ENCODE measurements at places on chromosomes 12 and 14.

- DNase-seq, result no peak
These were observed 22.9 kb downstream of the PROX2 start for GRCh38 chr14:74852922-74853530.

GRCh38 chr14:100078216-100078803 lies 13.1 kb downstream of the EVL start:
- DNase-seq, result no peak

- DNase-seq, result no peak
These were observed 56.6 kb downstream of the GPATCH2L start for GRCh38 chr14:76208340-76208739.

DNA sequence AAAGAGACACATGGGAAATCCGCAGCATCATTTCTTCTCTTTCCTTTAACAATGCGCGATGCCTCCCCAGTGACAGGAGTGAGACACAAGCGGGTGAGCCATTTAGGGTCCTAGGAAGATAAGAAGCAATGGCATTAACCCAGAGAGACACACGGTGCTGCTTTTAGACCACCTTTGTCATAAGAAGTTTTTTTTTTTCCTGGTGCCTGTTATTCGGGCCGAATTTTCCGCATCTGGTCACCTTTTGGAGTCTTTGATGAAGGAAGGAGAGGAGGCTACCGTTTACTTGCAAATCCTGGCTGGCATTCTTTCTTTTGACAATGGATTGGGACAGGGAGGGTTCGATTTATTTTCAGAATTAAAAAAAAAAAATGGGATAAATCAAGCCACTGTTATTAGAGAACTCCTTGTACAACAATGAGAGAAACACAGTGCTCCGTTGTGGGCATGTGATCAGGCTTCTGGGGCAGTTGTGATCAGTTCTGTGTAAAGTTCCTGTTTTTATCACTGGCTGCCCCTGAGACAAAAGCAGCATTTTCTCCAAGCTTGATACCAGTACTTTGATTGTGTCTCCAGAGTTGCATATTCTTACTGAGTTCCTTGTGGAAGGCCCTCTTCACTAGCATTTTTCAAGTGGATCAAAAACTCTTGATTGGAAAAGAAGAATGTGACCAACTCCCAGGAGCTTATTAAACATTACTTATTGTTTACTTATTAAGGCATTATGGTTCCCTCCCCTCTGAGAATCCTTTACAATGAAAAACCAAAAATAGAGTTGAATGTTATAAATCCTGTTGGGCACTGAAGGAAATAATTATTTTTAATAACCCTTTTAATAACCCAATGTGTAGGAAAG lies 1.1 kb downstream of the DIP2B start:
- no peak for DNase-seq

DNA sequence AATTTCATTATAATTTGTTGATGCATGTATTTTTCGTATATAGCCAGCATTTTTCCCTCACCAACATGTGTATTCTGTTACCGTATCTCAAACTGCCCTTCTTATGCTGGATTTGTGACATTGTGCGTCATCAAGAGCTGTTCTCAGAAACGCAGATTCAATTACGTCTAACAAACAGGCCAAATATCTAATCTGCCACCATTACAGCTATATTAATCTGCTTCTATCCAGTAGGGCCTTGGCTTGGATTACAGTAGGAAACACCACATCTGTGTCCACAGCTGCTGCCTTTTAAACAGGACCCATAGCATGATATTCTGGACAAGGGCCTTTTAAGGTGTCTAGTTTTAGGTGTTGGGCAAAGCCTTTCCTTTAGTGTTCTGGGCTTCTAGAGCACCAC lies 140.6 kb downstream of the PDE3A start:
- DNase-seq, result peak; percentile 63

DNA sequence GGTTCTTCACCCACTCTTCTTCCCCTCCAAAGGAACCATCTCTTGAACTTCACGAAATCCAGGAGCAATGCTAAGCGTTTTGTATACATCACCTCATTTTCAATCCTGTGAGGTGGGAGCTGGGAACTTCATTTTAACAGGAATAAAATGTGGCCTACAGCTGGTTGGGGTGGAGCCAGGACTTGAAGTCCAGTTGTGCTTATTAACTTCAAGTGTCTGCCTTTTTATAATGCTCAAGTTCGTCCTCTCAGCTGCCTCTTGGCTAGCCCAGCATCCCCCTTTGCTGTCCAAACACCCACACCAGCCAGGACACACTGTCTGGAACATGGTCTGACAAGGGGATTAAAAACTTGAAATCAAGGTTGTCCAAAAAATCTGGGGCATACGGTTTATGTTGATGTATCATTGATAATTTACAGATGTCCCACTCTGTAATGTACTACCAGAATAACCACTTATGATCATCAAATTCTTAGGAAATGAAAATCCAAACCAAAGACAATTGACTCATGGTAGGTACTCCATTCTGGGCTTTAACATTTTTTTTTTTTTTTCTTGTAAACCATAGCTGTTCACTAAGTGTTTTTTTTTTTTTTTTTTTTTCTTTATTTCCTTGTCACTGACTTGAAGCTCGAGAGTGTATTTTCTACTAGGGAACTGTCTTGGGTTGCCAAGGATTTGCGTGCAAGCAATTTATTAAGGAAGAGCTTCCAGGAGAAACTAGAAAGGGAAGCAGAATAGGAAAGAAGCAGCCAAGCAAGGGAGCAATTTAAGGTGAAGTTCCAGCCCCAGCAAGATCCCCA lies 252.3 kb downstream of the EFCAB11 start:
- DNase-seq, result no peak

DNA sequence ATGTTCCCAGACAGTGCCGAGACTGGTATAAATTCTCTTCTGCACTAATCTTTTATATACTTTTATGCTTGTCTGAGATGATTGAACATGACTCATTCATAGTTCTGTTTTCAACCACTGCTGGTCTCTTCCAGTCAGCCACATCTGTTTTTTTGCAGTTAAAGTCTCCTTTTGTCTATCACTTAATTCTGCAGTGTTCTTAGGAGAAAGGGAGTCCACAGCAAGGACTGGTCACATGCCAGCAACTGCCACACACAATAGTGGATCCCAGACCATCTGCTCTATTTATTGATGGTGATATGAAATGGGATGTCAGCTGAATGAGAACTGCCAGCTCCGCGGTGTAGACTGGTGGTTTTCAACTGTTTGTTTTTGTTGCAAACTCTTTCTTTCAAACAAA lies 379.8 kb downstream of the MED13L start:
- DNase-seq, result no peak

GRCh38 chr12:108964371-108965352 lies 56.2 kb downstream of the SVOP start:
- no peak for DNase-seq

- no peak for DNase-seq
These were observed 1.8 kb upstream of the COX14 start for GRCh38 chr12:50110127-50110761.

Data from SK-N-SH (cell line).